ENCODE measurements at places on chromosomes 2 and 18.

- peak; percentile 74 for DNase-seq
Measured at GRCh38 chr18:48948112-48949049, 2.4 kb downstream of the SMAD7 start.

GRCh38 chr2:207823865-207824264 is 54.2 kb upstream of the FZD5 start:
- DNase-seq, result no peak

GRCh38 chr2:157363612-157364101 is 38.0 kb upstream of the ERMN start:
- no peak for DNase-seq

GRCh38 chr2:14336759-14337382 is 295.6 kb upstream of the LRATD1 start:
- DNase-seq, result no peak

DNA sequence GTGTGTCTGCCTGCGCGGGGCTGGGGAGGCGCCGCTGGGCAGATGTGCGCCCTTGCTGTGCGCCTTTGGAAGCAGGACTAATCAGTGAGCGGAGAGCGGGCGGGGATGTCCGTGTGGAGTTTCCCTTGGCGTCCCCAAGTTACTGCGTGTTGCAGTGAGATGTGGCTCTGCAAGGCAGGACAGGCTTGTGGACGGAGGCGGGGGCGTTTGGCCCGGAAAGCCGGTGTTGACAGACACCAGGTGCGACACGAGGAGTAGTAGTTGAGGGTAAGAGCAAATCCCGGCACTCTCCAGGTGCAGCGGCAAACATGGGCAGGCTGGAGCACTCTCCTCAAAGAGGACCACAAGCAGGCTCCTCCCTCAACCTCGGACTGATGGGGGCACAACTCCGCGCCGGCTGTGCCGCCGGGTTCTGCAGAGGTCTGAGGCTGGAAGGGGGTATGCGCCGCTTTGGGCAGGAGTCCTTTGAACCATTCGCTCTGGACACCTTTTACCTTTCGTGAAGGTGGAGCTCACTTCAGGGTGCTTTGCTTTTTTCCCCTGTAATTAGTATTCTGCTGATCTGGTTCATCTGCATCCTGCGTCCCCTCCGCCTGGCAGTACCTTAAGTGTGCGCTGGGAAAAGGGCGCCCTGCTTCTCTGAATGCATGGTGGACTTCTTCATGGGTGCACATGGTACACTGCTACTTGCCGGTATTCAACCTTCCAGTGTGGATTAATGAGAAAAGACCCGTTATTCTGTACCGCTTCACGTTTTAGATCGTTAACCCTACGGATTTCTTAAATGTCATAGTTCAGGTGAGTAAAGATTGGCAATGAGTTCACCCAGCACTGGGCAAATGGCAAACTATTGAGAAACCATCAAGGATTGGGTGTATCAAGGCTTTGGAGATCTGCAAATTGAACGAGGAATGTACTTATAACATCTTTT is 608 bp downstream of the CDH7 start:
- DNase-seq, result no peak

DNA sequence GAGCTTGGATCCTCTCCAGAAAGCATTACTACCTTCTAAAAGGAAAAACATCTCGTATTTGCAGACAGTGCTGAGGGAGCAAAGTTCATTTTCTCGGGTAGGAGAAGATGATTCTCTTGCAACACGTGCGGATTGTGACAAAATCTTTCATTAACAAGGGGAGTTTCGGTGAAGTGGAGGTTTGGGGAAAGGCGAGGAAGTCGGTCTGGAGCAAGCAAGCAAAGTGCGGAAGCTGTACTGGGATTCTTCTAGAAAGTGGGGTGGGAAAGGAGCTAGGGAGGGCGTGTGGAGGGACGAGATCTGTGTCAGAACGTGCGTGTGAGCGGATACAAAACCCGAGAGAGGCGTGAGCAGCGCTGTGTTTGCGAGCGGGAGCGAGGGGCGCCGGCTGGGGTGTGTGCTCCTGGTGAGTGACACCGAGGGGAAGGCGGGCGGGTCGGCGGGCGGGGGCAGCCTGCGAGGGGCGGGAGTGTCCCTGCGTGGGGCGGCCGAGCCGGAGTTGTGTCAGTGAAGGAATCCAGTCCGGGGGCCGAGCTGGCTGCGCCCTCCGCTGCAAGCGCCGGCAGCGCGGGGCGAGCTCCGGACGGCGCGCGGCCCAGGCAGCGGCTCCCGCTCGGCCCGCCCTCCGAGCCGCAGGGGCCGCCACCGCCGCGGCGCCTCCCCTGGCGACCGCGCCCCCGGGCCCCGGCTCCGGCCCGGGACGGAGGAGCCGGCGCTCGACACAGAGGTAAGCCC is at the start of gene SPATS2L:
TSS of gene SPATS2L (plus strand) at position 498 of the 735 bp plus-strand sequence. CDS start 82,552 bp downstream, outside the sequence.
- peak; percentile 81 for DNase-seq

- DNase-seq, result no peak
Measured at GRCh38 chr2:32721376-32721775, 93.5 kb downstream of the TTC27 start.

GRCh38 chr18:26700728-26701127 is 152.4 kb upstream of the KCTD1 start:
- DNase-seq, result no peak

DNA sequence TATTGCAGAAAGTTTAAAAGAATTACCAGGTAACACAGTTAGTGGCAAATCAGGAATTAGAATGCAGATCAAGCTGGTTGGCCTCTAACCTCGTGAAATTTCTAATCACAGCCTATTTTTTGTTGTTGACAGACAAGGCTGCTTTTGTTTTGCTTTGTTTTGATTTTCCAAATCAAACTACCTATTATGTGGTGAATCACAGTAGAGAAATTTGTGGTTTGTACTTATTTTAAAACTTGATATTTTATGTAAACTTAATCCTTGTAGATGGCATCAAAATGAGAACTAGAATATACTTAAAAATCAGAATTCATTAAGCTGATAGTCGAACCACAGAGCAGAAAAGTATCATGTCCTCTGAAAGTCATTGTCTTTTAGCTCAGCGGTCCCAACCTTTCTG is 258.1 kb downstream of the CTNNA2 start:
- no peak for DNase-seq

- peak; percentile 86 for DNase-seq
Measured at GRCh38 chr2:20661421-20662307, 5.3 kb upstream of the GDF7 start.

DNA sequence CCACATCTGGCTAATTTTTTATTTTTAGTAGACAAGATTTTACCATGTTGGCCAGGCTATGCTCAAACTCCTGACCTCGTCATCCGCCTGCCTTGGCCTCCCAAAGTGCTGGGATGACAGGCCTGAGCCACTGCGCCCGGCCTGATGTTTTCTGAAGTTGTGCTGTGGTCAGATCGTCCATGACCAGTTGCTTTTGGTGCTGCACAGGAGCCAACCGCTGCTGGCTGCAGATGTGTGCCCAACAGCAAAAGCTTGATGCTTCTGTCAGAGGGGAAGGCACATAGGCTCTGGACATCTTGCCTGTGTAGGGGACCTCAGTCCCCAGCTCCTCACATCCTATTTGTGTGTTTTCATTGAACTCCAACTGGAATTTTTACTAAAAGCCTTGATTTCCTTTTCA is 218.3 kb downstream of the AGAP1 start:
- DNase-seq, result no peak

DNA sequence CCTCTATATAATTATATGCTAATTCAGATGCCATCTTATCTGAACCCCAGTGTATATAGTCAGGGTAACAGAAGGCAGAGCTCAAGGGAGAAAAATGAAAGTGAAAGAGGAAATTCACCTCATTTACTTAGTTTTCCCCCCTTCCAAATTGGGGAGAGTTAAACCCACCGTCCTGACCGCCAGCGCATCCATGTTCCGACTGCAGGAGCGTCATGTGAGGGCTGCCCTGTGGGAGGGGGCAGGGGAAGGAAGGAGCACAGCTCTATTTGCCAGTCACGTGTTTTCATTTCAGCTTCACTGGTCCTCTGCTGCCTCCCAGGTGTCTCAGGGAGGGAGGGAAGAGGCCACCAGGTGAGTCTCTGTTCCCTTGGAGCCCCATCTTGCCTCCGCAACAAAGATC is 13.2 kb downstream of the CNNM4 start:
- peak; percentile 68 for DNase-seq

All from activated CD8-positive, alpha-beta memory T cell treated with anti-CD3 and anti-CD28 coated beads for 24 hours (primary cell).